WTC11 (cell line): ENCODE measurements at places on chromosomes 13 and 19. TPM values are rescaled to one million over a fixed set of nuclear protein-coding genes. Genes with fewer than 3 reads are reported as not detected.

DNA sequence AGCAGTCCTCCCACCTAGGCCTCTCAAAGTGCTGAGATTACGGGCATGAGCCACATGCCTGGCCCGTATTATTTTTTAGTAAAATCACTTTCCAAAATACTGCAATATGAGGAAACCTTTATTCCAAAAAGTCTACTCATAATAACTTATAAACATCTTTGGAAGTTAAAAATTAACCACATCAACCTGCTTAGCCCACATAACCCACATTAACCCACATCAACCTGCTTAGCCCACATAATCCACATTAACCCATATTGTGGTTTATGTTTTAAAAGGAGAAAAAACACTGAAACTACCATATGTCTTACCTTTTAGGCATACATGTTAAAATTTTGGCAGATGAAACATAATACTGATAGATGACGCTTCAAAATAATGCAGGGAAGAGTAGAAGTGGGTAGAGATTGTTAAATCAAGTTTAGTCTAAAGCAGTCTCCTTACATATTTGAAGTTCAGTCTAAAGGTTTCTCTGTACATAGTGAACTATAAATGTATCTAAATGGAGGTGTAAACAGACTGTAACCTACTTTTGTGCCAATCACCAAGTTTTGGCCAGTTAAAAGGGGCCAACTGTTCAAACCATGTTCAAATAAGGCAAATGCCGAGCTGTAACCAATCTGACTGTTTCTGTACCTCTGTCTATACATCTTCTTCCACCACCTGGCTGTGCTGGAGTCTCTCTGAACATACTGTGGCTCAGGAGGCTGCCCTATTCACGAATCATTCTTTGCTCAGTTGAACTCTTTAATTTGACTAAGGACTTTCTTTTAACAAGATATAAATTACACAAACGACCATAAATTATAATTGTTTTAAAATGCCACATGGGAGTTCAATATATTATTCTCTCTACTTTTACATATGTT lies 14.5 kb downstream of the KPNA3 start:
- no peaks in the 10 kb centered on the region for H3K36me3 ChIP-seq
- peaks cover 27% of the 10 kb centered on the region for H3K4me1 ChIP-seq
- no peaks in the 10 kb centered on the region for H3K27me3 ChIP-seq
- H3K4me3 ChIP-seq: no peak overlapping the region
- DNase-seq: no peak
- H3K27ac ChIP-seq: no peak overlapping the region

GRCh38 chr13:104616990-104617389 lies 1550.8 kb upstream of the SLC10A2 start:
- DNase-seq: no peak
- no peaks in the 10 kb centered on the region for H3K27me3 ChIP-seq
- H3K4me1 ChIP-seq: no peaks in the 10 kb centered on the region
- H3K36me3 ChIP-seq: peaks cover 38% of the 10 kb centered on the region

GRCh38 chr13:27022571-27023311 lies 148.9 kb downstream of the USP12 start:
- no peaks in the 10 kb centered on the region for H3K36me3 ChIP-seq
- H3K4me3 ChIP-seq: no peak overlapping the region
- DNase-seq: no peak
- peaks cover 20% of the 10 kb centered on the region for H3K4me1 ChIP-seq
- no peak overlapping the region for H3K27ac ChIP-seq

- DNase-seq: no peak
- H3K4me1 ChIP-seq: peaks cover 19% of the 10 kb centered on the region
- H3K36me3 ChIP-seq: no peaks in the 10 kb centered on the region
- 0 out of 2 replicates have a peak overlapping the region, but pooled peaks have one; percentile 6 for H3K27ac ChIP-seq
These were observed 109.6 kb downstream of the ZAR1L start for GRCh38 chr13:32205431-32206096.

DNA sequence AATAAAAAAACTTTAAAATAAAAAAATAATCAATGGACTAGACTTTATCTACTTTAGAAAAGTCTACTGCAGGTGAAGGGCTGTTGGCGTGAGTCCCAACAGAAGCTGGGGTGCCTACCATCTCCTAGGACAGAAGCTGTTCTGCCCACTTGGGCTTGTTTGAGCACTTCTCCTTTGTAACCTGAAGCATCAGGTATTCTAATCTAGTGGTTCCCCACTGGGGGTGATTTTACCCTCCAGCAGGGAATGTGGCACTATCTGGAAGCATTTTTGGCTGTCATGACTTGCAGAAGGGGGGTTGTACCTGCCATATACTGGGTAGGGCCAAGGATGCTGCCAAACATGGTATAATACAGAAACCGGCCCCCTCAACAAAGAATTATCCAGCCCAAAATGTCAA lies 16.2 kb upstream of the DOCK9 start:
- no peaks in the 10 kb centered on the region for H3K36me3 ChIP-seq
- no peaks in the 10 kb centered on the region for H3K27me3 ChIP-seq
- H3K27ac ChIP-seq: no peak overlapping the region
- peaks cover 26% of the 10 kb centered on the region for H3K4me1 ChIP-seq

GRCh38 chr13:86020351-86021002 lies 221.3 kb upstream of the SLITRK6 start:
- H3K4me1 ChIP-seq: peaks cover 3% of the 10 kb centered on the region; the same call in 1 of the 2 replicates
- H3K27me3 ChIP-seq: no peaks in the 10 kb centered on the region
- H3K36me3 ChIP-seq: no peaks in the 10 kb centered on the region

DNA sequence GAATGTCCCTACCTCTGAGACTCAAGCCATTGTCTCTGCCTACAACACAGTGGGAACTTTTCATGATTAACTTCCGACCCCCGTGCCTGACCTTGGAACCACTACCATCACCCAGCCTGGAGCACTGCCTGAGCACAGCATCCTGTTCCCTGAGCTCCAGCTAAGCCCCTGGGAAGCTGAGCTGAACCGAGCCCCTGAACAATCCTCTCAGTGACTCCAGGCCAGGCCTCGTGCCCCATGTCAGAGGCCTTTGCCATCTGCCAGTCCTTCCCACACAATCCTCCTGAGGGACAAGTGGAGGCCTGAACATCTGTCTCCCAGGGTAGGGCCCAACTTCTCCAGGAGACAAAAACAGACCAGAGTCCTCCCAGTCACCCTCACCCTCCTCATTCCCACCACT lies 17.5 kb downstream of the CEACAM3 start:
- H3K27me3 ChIP-seq: no peaks in the 10 kb centered on the region; the same call in 1 of the 2 replicates
- H3K4me1 ChIP-seq: no peaks in the 10 kb centered on the region
- no peak overlapping the region for H3K4me3 ChIP-seq
- no peak overlapping the region for H3K27ac ChIP-seq

DNA sequence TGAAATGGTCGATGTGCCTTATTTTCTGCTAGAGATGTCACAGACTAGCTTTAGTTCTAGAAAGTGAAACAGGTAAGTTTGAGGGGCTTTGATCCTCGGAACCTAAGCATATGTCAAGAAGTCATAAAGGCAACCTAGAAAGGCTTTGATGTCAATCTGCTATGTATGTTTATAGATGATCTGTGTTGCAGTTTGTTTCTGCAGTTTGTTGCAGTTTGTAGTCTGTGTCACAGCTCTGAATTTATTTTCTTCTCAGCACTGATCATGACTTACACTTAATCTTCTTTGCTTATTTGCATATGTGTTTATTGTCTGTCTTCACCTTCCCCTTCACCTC lies 5.9 kb downstream of the LSM14A start:
- no peak overlapping the region for H3K27ac ChIP-seq
- peaks cover 7% of the 10 kb centered on the region for H3K36me3 ChIP-seq
- H3K4me1 ChIP-seq: peaks cover 74% of the 10 kb centered on the region

DNA sequence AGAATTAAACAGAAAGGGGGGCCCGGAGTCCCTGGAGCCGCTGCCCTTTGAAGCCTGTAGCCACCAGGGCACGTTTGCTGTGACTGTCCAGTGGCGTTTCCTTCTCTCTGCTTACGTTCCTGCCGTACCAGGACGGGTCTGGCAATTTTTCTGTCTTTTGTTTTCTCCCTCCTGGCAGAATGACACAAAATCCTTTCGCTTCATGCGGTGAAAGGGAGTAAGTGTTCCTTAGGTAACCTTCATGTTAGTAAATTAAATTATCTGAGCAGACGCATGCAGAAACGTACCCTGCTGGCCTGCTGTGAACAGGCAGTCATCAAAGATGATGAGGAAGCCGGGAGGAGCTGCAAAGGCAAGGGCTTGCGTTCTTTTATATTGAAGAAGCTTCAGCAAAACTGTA lies 299.3 kb upstream of the ARGLU1 start:
- H3K36me3 ChIP-seq: peaks cover 8% of the 10 kb centered on the region; the same call in 1 of the 2 replicates
- DNase-seq: no peak
- no peak overlapping the region for H3K27ac ChIP-seq
- H3K4me3 ChIP-seq: no peak overlapping the region
- H3K27me3 ChIP-seq: no peaks in the 10 kb centered on the region; the same call in 1 of the 2 replicates
- H3K4me1 ChIP-seq: peaks cover 24% of the 10 kb centered on the region

DNA sequence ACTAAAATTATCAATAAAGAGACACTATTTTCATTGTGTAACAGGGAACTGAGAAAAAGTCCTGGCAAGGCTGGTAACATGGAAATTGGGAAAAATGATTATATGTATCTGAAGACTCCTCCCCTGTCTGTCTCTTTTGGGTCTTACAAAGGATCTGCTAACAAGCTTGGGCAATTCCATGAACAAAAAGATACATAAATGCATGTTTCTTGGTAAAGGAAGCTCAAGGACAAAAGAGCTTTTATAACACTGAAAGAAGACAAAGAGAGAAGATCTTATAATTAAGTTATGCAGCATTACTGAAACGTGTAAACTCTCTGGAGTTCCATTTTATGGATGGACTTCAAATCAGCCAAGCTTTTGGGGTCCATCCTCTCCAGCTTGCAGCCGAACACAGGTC lies 29.2 kb downstream of the EFNB2 start:
- no peak overlapping the region for H3K27ac ChIP-seq
- DNase-seq: no peak
- H3K36me3 ChIP-seq: peaks cover 11% of the 10 kb centered on the region
- no peaks in the 10 kb centered on the region for H3K27me3 ChIP-seq
- peaks cover 24% of the 10 kb centered on the region for H3K4me1 ChIP-seq
- no peak overlapping the region for H3K4me3 ChIP-seq

- no peaks in the 10 kb centered on the region for H3K27me3 ChIP-seq
- H3K4me3 ChIP-seq: no peak overlapping the region
- peaks cover 5% of the 10 kb centered on the region for H3K4me1 ChIP-seq
- no peak for DNase-seq
- H3K27ac ChIP-seq: no peak overlapping the region
- no peaks in the 10 kb centered on the region for H3K36me3 ChIP-seq
These were observed 16.4 kb downstream of the PLEKHF1 start for GRCh38 chr19:29681422-29682235.

- no peaks in the 10 kb centered on the region for H3K4me1 ChIP-seq
- H3K27me3 ChIP-seq: no peaks in the 10 kb centered on the region
- no peak for DNase-seq
- no peak overlapping the region for H3K27ac ChIP-seq
- H3K4me3 ChIP-seq: no peak overlapping the region
These were observed 23.6 kb upstream of the LRCH1 start for GRCh38 chr13:46529216-46529919.

DNA sequence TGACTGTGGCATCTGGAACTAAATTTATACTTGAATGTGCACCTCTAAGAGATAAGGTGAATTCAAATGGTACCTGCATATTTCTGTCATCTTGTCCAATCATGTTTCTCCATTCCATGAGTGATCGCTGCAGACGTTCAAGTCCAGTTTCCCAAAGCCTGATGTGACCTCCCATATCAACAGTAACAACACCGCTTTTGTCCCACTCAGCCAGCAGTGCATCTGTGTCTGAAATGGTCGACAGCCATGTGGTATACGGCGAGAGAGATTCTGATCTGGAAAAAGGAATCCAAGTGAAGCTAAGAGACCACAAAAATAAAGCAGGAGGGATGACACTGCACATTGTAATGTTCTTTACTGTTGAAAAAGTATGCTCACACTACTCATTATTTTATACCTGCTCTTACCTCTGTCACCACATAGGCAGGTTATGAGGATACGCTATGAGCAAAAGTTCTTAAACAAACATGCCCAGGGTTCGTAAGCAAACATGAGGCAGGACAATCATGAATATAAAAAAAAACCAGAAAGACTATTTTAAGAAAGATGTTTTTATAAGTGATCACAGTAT lies 213.6 kb downstream of the RGCC start:
- no peaks in the 10 kb centered on the region for H3K36me3 ChIP-seq
- peaks cover 3% of the 10 kb centered on the region; the same call in 1 of the 2 replicates for H3K4me1 ChIP-seq
- no peak overlapping the region for H3K27ac ChIP-seq
- no peaks in the 10 kb centered on the region for H3K27me3 ChIP-seq
- DNase-seq: no peak

- no peak overlapping the region for H3K27ac ChIP-seq
- H3K4me3 ChIP-seq: no peak overlapping the region
- H3K4me1 ChIP-seq: no peaks in the 10 kb centered on the region
- H3K36me3 ChIP-seq: no peaks in the 10 kb centered on the region
These were observed 155.0 kb downstream of the CYSLTR2 start for GRCh38 chr13:48808683-48809082.

DNA sequence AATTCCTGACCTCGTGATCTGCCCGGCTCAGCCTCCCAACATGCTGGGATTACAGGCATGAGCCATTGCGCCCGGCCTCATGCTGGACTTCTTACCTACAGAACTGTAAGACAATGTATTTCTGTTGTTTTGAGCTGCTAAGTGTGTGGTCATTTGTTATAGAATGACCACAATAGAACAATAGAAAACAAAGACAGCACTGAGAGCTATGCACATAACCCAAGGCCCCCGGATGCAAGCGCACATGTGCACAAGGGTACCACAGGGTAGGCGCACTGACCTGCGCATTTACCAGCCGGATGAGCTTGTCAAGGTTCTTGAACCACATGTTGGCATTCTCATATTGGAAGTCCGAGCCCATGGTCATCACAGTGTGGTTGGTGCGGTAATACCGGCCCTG lies 5.6 kb downstream of the MAN2B1 start:
- no peak overlapping the region for H3K27ac ChIP-seq
- no peak overlapping the region for H3K4me3 ChIP-seq
- no peaks in the 10 kb centered on the region for H3K27me3 ChIP-seq

DNA sequence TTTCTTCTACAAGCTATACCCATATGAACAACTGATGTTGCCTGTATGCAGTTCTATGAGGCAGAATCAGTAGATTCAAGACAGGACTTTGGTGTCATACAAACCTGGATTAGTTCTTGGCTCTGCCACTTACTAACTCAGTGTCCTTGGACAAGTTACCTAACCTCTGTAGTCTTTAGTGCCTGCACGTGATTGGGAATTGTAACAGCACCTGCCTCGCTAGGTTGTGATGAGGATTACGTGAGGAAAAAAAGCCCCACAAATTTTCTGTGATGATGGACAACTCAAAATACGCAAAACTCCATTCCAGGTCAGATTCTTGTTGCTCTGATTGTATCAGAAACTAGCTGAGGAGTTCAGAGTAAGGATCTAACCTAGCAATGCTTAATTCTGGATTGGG lies 89.3 kb downstream of the LRCH1 start:
- H3K36me3 ChIP-seq: no peaks in the 10 kb centered on the region
- no peaks in the 10 kb centered on the region for H3K27me3 ChIP-seq
- no peak overlapping the region for H3K27ac ChIP-seq

Gene SLITRK5
- 3.4 to 4.0 TPM (median 3.7 TPM) in 3 replicates for total RNA-seq

Gene ZNF699
- 3.2 to 5.9 TPM (median 3.7 TPM) in 3 replicates for total RNA-seq

Gene CD209
- 0.09 to 0.44 TPM in 2 of 3 replicates, not detected in the other for total RNA-seq

Gene MBD3L3
- not detected in 3 replicates for total RNA-seq

Gene PTGIR
- 0.24 TPM in 1 of 3 replicates, not detected in the others for total RNA-seq

Gene C13orf42
- total RNA-seq: 6.3 to 8.2 TPM (median 7.0 TPM) in 3 replicates

Gene ACP7
- total RNA-seq: 0.09 to 0.11 TPM (median 0.11 TPM) in 3 replicates

Gene GAPDHS
- 0.20 to 0.30 TPM in 2 of 3 replicates, not detected in the other for total RNA-seq

Gene RCBTB2
- total RNA-seq: 6.6 to 9.4 TPM (median 9.1 TPM) in 3 replicates

Gene ETV2
- total RNA-seq: 1.4 to 1.9 TPM (median 1.7 TPM) in 3 replicates

Gene CBARP
- total RNA-seq: 21.9 to 23.6 TPM (median 23.4 TPM) in 3 replicates

Gene EPS8L1
- total RNA-seq: 38.9 to 43.8 TPM (median 42.8 TPM) in 3 replicates
